ENCODE measurements at places on chromosomes 12 and 14.

DNA sequence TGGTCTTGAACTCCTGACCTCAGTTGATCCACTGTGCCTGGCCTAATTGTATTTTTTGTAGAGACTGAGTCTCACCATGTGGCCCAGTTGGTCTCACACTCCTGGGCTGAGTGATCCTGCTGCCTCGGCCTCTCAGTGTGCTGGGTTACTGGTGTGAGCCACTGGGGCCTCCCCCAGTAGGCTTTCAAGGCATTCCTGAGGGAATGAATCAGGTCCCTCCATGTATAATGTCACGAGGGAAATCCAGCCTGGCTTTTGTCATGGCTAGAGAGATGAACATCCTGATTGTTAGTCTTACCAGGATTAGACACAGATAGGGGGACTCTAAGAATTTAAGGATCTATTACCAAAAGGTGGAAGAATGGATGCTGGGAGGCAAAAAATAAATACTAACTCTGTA lies 51.9 kb downstream of the CPSF2 start:
- no peak for DNase-seq

DNA sequence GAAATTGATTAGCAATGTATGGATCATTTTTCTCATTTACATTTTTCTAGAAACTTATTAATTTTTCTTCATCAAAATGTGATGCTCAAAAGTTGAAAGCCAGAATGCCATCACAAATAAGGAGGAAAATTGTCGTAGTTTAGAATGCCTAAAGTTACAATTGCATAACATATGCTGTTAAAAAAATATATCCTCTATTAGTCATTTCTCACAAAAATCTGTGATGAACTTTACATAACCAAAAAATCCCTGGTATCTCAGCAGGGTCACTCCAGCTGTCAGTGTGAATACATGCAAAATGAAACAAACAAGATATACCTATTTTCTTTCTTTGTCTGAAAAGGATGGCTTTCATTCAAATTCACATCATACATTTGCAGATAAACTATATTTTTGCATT lies 358.9 kb downstream of the PAWR start:
- DNase-seq = no peak

DNA sequence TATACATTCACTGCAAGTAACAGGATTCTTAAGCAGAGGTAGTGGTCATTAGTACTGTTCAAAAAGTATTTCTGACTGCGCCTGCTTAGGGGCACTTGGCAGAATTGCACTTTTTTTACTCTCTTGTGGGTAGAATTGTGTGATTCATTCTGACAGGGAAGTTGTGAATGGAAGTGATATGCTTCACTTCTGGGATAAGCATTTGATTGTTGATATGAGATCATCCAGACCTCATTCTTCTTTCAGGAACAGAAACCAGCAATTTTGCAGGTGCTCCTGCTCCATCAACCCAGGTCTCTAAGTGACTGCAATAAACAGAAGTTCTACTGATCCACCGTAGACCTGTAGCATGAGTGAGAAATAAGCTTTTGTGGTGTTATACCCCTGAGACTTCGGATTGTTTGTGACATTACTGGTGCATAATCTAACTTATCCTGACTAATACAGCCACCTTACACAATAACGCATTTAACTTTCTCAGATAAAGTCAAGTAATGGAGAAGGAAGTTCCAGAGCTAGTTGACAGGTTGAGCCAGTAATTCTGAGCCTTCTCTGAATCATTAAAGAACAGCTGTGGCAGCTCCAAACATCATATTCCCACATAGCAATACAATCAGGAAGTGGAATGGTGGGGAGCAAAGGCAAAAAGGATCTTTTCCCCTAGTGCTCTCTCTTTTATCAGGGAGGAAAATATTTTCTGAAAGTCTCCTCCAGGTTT lies 387.9 kb downstream of the SYT1 start:
- DNase-seq = no peak

GRCh38 chr12:109793826-109794501 lies 39.2 kb downstream of the TRPV4 start:
- DNase-seq = no peak

DNA sequence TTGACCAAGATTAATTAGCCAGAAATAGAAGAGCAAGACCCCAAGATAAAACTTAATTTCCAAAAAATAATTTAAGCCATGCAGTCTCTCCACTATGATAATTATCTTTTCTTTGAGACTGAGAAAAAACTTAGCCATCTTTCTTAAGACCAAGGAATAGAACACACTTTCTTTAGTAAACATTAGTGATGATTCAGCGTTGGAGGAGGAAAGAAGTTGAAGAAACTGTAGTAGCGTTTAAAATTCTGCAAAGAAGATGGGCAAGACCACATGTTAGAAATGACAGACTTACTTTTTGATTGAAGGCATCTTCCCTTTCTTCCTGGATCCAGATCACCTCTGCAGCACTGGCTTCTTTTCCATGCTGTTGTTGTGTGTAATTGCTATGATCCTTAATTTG lies 124.8 kb upstream of the RASSF8 start:
- DNase-seq = no peak

DNA sequence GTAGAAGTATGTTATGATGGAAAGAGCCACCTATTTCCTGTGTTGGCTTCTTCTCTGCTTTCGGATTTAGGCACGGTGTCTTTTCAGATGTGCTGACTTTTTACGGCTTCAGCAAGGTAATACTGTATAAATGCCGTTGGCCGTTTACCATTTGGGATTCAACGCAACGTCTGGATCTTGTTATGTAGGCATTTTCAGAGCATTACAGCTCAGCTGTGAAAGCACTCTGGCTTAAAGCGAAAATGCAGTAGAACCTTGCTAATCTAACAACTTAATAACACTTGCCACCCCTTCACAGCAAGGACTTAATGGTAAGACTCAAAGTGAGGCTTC lies 229.9 kb downstream of the EFCAB11 start:
- DNase-seq = no peak

DNA sequence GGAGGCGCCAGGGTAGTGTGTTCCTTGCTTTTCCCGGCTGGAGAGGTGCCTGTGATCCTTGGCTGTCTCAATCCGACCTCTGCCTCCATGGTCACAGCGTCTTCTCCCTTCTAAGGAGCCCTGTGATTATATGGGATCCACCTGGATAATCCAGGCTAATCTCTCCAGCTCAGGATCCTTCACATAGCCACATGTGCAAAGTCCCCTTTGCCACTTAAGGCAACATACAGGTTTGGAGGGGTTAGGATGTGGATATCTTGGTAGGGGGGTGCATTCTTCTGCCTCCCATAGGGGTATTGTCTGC lies 1.2 kb upstream of the HVCN1 start:
- DNase-seq = no peak

DNA sequence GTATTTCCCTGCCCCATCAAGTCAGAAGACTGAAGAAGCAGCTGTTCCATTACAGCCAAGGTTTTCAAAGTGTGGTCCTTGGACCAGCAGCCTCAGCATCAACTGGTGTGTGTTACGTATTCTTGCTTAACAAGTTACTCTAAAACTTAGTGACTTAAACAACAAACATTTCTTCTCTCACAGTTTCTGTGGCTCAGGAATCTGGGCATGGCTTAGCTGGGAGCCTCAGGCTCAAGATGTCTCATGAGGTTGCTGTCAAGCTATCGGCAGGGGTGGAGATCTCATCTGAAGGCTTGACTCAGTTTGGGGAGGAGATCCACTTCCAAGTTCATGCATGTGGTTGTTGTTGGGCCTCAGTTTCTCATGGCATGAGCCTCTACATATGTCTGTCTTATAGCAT lies 174.5 kb downstream of the KTN1 start:
- DNase-seq = no peak

GRCh38 chr14:104436741-104437701 lies 142.5 kb upstream of the C14orf180 start:
- no peak for DNase-seq

- no peak for DNase-seq
Observed at GRCh38 chr12:16175840-16176239, 101.6 kb downstream of the SLC15A5 start.

GRCh38 chr12:87310126-87310525 lies 719.1 kb downstream of the C12orf50 start:
- no peak for DNase-seq

GRCh38 chr12:117485984-117486839 lies 124.8 kb upstream of the NOS1 start:
- DNase-seq = no peak

- DNase-seq = no peak
Observed at GRCh38 chr14:95833429-95833828, 43.2 kb upstream of the TUNAR start.

Data from T-cell (primary cell).